IMR-90 (cell line): ENCODE measurements at places on chromosomes 5 and 9.

GRCh38 chr5:136513430-136513829 is 148.1 kb upstream of the TRPC7 start:
- DNase-seq = no peak

- DNase-seq = no peak
Measured at GRCh38 chr9:118003240-118003639, 299.0 kb downstream of the TLR4 start.

DNA sequence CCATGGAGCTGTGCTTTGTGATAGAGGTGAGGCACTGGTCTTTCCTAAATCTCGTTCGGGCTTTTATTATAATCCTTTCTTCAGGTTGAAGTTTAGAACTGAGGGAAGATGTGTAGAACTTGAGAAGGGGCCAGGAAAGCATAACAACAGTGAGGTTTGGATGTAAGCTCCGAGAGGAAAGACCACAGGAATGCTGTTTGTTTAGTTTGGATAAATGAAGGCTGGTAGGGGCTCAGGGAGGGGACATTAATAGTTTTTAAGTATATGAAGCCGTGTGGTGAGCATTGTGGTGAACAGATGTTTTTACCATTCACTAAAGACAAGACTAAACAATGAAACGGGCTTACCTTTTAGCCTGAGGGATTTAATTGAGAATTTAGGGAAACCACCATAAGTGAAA is 130.8 kb downstream of the ARHGAP26 start:
- DNase-seq = peak; percentile 97

GRCh38 chr5:29697278-29697677 is 1496.2 kb upstream of the CDH6 start:
- no peak for DNase-seq

DNA sequence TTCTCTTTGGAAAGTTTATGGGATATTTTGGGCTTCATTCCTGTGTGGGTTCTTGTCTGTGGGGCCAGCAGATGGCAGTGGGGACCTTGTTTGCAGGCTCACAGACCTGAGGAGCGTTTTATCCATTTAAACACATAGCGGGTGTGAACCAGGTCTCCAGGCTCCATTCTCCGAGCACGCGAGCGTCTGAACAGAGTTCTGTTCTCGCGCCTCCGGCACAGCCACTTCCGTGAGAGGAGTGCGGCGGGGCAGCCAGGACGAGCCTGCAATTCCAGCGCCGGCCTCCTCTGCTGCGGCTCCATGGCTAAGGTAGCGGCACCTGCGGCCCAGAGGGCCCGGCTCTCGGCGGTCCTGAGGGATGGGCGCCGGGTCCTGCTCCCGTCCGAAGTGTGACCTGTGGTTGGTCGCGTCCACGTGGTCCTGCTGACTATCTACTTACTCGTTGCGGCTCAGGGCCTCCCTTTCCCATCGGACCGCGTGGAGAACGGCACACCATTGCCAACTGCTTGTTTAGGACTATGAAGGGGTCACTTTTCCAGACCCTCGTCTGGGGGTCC is 7.3 kb downstream of the NRARP start:
- DNase-seq = peak; percentile 27

- DNase-seq = no peak
Measured at GRCh38 chr9:112326194-112326593, 7.2 kb downstream of the PTBP3 start.

- DNase-seq = no peak
Measured at GRCh38 chr9:124271660-124272059, 13.9 kb downstream of the NEK6 start.

DNA sequence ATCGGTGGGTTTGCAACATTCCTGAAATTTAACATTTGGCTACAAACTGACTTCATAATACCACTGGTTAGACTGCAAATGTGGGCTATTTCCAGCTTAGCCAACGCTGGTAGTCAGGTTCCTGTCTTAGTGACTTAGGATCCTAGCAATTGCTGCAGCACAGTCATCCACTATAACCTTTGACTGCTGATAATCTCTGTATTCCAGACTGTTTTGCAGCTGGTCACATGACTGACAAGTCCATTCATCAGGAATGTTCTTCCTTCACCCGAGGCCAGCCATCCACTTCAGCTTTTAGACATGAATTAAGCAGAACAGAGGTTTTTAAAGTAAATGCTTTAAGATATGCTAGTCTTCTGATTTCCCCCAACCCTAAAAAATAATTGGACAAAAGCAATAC is 425.9 kb upstream of the MPDZ start:
- DNase-seq = no peak
